ENCODE measurements at places on chromosomes 1 and 21.

- DNase-seq: no peak
Observed at GRCh38 chr1:159921251-159921650, 4.1 kb downstream of the TAGLN2 start.

DNA sequence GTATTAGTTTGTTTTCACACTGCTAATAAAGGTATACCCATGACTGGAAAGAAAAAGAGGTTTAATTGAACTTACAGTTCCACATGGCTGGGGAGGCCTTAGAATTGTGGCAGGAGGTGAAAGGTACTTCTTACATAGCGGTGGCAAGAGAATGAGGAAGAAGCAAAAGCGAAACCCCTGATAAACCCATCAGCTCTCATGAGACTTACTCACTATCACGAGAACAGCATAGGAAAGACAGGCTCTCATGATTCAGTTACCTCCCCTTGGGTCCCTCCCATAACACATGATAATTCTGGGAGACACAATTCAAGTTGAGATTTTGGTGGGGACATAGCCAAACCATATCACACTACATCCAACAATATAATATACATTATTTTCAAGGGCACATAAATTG is 145.7 kb upstream of the BARHL2 start:
- no peak for DNase-seq

- peak; percentile 88 for DNase-seq
Observed at GRCh38 chr1:32240140-32240951, 6.7 kb upstream of the FAM167B start.

- DNase-seq: no peak
Observed at GRCh38 chr1:11184973-11185372, 4.2 kb upstream of the ANGPTL7 start.

- DNase-seq: no peak
Observed at GRCh38 chr1:116989835-116990234, 11.7 kb upstream of the CD101 start.

DNA sequence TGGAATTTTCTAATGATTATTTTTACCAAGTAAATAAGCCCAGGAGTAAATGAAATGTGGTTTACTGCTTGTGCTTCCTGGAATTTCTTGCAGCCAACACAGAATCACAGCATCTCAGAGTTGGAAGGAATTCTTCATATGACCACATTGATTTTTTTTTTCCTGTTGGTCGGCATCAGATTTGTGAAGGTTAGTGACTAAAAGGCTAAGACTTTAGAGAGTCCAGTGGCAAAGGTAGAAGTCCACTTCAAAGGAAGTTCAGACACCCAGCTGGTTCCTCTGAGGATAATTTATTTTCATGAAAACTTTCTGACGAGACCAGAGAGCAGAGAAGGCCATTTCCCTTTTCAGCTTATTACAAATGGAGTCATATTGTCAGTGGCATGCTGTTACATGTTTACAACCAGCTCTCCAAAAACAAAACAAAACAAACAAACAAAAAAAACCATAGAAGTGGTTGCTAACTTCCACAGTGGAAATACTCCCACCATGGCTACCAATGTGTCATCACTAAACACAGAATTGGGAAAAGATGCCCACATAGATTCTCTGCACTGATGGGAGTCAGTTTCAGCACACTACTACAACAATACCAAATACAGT is 77.2 kb upstream of the CDC42BPA start:
- DNase-seq: no peak

GRCh38 chr1:160916666-160917065 is 31.7 kb upstream of the ITLN1 start:
- DNase-seq: no peak

- no peak for DNase-seq
Observed at GRCh38 chr1:159200769-159201168, 3.9 kb upstream of the ACKR1 start.

GRCh38 chr1:9922342-9922741 is 12.3 kb upstream of the CTNNBIP1 start:
- no peak for DNase-seq

- DNase-seq: no peak
Observed at GRCh38 chr1:115261496-115261895, 76.6 kb downstream of the NGF start.

- no peak for DNase-seq
Observed at GRCh38 chr1:215140135-215140534, 57.6 kb downstream of the KCNK2 start.

DNA sequence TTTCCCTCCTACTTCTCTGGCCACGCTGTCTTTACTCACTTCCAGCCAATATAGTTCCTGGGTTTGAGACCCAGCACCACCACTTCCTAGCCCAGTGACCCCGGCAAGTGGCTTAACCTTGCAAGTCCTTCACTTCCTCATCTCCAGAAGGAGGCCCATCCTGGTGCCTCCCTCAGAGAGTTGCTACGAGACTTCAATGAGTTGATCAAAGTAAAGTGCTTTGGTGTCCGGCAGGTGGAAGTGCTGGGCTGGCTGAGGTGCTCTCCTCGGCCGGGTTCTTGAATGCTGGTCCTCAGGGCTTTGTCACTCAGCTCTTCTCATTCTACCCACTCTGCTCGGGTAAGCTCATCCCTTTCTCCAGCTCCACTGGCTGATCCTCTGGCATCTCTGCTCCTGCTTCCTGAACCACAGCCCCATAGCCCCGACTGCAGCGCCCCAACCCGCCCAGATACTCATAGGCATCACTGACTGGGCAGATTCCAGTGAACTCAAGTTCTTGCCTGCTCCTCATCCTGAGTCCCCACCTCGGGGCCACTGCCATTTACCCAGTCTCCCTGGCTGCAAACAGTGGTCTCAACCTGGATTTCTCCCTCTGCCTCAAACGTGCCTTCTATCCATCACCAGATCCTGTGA is 75.8 kb upstream of the WNT4 start:
- DNase-seq: no peak

GRCh38 chr1:98201666-98202081 is 280.8 kb upstream of the DPYD start:
- no peak for DNase-seq

- DNase-seq: no peak
Observed at GRCh38 chr1:1425426-1425752, 4.3 kb upstream of the ANKRD65 start.

DNA sequence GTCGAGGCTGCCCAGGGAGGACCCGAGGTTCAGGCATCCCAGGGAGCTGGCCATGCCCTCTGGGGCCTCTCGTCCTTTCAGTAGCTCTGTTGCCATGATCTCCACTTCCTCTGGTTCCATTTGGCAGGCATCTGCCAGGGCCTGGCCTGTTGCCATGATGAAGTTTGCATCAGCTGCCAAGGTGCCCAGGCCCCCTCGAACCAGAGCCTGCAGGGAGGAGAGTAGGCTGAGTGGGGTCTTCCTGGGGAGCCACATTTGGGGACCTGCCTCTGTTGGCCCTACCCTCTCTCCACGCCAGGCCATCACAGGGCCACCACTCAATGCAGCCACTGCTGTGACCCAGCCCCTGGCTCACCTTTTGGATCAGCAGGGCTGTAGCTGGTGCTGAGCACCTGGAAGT is 16.4 kb upstream of the KIF21B start:
- no peak for DNase-seq

- no peak for DNase-seq
Observed at GRCh38 chr1:169945181-169945580, 51.5 kb upstream of the SCYL3 start.

GRCh38 chr21:14559102-14559501 is 13.0 kb upstream of the SAMSN1 start:
- DNase-seq: no peak

DNA sequence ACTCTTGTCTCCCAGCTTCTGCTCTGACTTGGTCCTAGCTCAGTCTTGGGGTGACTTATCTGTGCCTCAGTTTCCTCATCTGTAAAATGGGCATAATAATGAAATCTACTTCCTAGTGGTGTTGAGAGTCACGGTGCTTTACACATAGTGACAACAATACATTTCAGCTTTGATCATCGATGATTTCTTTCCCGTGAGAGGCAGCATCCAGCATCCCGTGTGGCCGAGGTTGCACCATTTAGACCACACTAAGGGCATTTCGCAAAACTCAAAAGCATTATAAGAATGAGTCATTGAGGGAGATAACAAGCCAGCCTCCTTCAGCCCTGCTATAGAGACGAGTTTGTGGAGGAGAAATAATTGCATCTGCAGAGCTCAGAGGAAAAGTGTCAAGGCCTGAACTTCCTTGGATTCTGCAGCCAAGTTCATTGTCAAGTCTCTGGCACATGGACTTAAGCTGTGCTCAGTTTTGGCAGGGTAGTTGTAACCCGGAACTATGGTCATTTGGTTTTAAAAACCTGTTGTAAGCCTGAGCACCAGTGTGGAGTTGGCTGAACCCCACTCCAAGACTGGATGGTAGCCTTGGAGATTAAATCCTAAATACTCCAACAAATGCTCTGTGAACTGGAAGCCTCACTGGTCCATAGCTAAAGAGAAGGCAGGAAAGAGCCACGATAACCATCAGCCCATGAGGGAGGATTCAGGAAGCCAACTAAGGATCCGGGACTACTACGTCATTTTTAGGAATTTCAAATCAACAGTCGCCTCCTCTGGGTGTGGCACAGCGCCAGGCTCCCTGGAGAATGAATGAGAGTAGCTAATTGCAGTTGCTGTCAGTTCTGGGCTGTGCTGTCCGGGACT is 64.2 kb downstream of the TCP10L start:
- no peak for DNase-seq

- no peak for DNase-seq
Observed at GRCh38 chr1:116721451-116722007, 32.7 kb upstream of the CD2 start.

DNA sequence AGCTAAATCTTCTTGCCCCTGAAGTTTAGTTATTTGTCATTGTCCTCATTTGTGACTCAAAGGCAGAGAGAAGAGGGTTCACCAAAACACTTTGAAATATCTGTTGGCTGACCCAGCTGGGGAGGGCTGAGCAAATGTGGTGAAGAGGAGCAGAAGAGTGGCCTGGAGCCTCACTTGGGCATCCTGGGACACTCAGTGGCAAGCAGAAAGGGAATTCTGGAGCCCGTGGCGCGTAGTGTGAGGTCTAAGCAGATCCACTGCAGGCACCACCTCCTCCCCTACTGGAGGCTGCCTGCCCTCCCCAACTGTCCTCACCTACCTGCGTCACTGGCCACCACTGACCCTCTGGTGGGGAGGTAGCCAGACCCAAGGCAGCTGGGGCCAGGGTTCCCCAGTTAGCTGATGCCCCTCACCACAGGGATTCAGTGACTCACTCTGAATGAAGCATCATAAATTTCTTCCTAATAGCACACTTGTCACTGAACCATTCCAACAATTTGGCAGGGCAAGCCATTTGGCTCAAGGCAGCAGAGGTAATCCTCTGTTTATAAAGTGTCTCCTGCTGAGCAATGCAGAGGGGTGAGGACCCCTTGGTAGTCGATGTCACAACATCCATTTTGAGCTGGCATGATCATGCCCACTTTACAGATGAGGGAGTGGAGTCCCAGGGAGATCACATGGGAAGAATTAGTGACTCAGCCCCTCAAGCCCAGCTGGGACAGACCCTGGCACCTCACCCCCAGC is 80.3 kb downstream of the NENF start:
- no peak for DNase-seq

DNA sequence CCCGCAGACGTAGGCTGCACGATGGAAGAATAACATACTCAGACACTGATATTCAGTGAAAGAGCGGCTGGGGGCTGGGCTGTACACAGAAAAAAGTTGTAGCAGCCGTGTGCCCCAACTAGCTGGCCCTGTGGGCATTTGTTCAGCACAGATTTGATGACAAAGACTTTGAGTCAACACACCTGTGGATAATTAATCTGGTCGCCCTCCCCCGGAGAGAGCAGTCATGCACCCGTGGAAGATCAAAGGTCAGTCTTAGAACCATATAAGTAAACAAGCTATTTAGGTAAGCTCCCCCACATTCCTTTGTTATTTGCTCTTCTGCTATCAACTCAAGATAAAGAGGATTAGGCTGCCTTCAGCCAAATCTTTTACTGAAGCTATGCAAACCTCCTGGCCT is 148.4 kb upstream of the HMCN1 start:
- no peak for DNase-seq

DNA sequence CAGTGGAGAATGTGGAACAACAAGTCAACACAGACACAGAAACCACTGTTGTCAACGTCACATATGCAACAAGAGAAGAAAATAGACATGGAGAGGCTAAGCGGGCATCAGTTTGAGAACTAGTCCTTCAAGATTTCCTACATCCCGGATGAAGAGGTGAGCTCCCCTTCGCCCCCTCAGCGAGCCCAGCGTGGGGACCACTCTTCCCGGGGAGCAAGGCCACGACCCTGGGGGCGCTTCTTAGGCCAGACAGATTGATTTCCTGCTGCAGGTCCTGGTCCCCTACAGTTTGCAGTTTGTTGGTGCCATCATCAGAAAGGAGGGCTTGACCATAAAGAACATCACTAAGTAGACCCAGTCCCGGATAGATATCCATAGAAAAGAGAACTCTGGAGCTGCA is 113.0 kb downstream of the NBPF12 start:
- no peak for DNase-seq

DNA sequence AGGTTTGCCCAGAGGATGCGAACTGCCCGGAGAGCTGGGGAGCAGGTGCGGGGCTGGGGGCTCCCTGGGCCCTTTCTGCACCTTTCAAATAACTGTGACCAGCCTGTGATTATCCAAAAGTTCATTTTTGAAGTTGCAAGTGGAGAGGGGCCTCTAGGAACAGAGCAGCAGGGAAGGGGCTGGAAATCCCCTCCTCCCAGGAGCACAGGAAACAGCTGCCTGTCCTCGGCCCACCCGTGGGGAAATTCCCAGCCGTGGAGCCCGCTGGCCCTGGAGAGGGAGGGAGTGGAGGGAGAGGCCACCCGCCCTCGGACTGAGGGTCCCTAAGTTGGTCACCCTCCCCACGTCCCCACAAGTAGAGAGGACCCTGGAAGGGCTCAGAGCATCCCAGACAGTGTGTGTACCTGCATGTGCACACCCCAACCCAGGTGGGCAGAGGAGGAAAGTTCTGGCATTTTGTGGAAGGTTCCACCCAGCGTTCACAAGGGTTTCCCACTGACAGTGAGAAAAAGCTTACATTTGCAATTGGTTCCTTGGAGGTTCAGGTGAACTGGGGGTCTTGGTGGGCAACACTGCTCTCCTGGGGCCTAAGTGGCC is 1.2 kb upstream of the TNFRSF4 start:
- DNase-seq: no peak

- DNase-seq: no peak
Observed at GRCh38 chr1:158146165-158146564, 34.5 kb upstream of the CD1D start.

DNA sequence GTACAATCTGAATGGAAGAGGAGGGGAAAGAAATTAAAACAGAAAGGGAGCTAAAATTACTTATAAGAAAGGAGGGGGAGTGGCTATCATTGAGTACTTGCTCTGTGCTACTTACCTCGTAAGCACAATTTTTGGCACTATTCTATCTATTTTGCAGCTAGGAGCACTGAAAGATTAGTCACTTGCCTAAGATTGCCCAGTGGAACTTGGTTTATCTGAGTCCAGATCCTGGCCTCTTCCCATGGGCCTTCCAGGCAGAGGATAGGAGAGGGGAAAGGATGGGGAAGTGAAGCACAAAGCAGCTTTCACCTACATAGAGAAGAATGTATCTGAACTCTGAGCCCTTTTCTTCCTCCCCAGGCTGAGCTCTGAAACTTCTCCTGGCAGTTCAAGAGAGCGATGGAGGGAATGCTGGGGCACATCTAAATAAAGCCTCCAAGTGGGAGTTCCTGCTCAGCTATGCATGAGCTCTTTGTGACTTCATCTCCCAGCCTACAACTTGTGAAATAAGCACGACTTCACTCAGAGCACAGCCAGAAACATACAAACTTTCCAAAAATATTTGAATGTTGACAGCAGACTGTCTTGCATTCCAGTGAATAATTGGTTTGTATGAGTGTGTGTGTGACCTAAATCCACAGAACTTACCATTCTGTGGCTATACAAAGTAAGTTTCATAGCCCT is 29.4 kb downstream of the HMGB4 start:
- DNase-seq: no peak

GRCh38 chr1:55716610-55717009 is 501.4 kb upstream of the USP24 start:
- no peak for DNase-seq

GRCh38 chr1:39110882-39111281 is 84.7 kb downstream of the NDUFS5 start:
- no peak for DNase-seq

Data from NCI-H1930 (cell line).